Stimulated activated CD8-positive, alpha-beta memory T cell treated with anti-CD3 and anti-CD28 coated beads, Interleukin-7, amount 100 ng/mL, for 1 hour (primary cell): ENCODE measurements at places on chromosomes 7 and 10.

DNA sequence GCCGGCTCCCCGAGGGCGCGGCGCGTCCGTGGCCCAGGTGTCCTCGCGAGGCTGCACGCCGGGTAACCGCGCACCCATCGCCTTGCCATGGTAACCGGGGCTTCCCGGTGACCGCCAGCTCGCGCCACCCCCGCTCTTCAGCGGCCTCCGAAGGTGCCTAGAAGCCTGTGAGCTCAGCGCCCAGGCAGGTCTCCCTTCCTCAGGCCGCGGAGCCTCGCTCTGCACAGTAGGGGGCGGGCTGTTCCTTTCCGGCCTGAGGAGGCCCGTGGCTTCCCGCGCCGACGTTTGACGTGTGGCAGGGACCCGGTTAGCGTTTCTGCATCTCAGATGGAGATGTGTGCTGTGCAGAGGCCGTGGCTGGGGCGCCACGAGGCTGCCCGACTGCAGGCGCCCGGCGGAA is 117.1 kb downstream of the DYNC2I1 start:
- no peak for DNase-seq

DNA sequence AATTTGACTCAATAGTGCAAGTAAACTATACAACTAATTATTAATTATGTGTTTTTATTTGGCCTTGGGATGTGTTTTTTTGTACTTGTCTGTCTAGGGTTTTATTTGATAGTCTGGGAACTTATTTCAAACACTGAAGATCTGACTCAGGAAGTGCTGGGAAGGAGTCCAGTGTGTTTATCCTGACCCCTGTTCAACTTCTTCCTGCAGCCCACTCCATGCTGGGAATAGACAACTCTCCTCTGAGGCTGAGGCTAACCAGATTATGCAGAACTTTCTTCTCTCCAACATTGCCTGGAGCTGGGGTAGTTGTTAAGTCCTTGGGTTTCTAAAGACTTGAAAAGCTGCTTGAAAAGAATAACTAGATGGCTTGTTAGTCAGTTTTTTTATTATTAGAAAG is 6.9 kb downstream of the CISD1 start:
- no peak for DNase-seq

GRCh38 chr10:70433581-70434280 is 7.8 kb downstream of the NODAL start:
- no peak for DNase-seq

DNA sequence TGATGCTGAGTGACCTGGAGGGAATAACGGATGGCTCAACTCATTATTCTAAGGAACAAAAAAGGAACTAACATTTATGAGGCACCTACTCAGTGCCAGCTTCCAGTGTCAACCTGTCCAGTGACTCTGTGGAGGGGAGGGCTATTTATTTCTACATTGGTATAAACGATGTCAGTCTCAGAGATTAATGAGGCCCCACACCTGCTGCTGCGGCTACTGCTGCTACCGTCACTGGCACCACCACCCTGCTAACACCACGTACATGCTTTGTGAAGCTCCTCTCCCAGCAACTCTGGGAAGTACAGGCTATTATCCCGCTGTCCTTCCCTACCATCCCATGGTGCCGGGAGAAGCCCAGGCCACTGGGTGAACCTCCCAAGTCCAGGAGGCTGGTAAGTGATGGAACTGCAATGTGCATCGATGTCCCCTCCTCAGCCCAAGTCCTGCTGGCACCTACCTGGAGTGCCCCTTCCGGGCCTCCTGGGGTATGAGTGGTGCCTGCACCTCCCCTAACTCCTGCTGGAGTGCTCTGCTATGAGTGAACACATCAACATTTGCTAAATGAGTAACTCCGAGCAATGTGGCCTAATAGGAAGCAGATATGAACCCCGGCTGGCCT is 101.5 kb downstream of the ARHGAP22 start:
- no peak for DNase-seq

GRCh38 chr7:94491410-94491809 is 18.2 kb upstream of the CASD1 start:
- DNase-seq: no peak

DNA sequence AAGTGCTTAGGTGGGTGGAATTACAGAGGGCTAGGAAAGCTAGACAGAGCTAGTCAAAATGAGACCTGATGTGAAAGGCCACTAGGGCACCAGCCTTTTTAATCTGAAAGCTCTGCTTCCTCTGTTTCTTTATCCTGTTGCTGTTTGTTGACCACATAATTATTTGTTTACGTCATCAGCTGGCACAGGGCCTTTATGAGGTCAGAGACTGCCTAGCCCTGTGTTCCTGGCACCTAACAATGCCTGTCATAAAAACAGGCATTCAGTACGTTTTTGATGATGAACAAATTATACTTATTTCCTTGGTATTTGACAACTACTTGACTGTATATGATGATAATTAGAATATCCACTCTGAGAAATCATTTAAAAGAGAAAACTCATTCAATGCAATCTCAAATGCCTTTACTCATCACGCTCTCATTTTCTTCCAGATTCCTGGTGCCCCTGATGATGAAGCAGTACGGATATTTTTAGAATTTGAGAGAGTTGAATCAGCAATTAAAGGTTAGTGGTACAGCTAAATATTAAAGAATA is 26.0 kb downstream of the RBM17 start:
- DNase-seq: no peak

- no peak for DNase-seq
Observed at GRCh38 chr10:127790066-127790624, 53.2 kb downstream of the FOXI2 start.

DNA sequence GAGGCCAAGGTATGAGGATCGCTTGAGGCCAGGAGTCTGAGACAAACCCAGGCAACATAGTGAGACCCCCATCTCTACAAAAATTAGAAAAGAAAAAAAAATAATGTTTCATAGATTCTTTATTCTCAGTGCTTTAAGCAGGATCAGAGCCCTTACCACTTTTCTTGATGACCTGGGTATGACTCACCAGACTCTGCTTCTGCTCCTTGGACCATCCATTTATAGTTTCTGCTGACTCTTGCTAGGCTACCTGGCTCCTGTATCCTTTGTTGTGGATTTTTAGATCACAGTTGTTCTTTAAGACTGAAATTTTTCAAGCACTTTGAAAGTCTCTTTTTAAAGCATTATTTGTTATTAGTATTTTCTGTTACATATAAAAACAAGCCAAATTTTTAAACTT is 411.1 kb downstream of the GFRA1 start:
- DNase-seq: no peak

DNA sequence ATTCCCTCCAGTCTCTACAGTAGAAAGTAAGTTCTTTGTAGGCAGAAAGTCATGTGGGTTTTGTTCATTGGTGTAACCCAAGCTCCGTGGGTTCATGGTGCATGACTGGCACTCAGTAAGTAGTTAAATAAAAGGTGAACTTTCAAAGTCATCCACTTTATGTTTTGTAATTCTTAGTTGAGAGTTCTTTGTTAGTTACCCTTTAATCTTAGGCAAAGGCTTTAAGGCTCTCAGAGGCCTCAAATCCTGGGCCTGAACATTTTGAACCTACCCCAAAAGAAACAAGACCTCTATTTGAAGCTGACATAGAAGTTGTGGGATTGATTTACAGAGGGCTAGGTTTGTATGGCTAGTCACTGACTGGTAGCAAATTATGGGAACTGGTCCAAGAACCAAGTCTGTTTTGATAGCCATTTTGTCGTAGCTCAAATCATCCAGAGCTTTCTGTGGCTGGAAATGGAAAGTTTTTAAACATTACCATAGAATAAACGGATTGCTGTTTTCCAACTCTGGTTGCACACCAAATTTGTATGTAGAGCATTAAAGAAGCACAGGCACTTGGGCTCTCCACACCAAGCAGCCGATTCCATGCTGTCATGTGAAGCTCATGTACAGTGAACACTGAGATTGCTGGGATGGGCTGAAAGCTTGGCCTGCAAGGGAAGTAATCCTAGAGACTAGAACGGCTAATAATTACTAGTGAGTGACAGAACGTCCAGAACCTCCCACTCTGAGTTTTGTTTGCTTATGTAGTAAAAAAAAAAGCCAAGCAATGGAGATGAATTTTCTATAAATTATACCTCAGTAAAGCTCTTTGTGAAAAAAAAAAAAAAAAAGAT is 53.5 kb downstream of the DENND11 start:
- no peak for DNase-seq

DNA sequence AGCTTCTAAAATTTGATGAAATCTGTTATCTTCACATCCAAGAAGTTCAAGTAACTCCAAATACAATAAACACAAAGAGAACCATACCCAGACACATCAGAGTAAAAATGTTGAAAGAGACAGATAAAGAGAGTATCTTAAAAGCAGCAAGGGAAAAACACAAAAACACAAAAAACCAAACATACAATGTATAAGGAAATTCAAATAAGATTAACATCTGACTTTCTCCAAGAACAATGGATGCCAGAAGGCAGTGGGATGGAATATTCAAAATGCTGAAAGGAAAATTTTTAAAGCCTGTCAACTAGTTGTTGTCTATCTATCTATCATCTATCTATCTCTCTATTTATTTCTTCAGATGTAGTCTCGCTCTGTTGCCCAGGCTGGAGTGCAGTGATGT is 72.4 kb upstream of the MKLN1 start:
- DNase-seq: no peak

- no peak for DNase-seq
Observed at GRCh38 chr7:16078076-16078952, 343.0 kb downstream of the CRPPA start.

DNA sequence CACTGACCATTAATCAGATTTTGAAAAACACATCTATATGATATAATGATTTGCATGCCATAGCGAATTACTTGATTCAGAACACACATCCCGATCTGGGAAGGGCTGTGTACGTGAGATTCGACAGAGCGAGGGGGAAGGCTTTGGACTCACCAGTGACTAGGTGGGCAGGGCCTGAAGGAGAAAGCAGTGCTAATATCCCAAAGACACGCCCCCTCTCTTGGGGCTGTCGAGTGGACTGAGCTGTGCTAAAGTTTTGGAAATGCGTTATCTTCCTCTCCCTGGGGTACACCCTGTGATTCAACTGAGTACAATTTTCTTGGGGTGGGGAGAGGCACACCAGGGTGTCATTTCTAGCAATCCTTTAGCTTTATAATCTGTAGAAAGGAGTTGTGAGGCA is 1.8 kb downstream of the LRRC17 start:
- no peak for DNase-seq

- DNase-seq: no peak
Observed at GRCh38 chr10:100624298-100624697, 88.6 kb downstream of the HIF1AN start.

- no peak for DNase-seq
Observed at GRCh38 chr10:6619660-6620059, 39.6 kb upstream of the PRKCQ start.

DNA sequence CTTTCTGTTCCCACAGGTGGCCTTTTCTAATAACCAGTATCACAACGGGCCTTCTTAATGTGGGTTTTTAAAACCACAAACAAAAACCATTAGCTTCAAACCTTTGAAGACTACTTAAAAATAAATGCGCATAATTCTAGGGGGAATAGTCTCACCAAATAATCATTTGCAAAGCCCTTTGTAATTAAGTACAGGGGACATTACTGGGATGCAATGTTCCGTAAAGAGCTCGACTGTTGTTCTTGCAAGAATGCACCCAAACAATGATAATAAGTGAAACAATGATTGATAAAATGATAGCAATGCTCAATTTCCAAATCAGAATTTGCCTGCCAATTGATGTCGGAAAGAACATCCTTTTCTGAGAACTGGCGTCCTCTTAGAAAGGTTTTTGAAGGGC is 589.1 kb upstream of the ADARB2 start:
- DNase-seq: no peak
